ENCODE measurements at places on chromosomes 5 and 9.
A peak's percentile ranks its signal among the peaks of the same experiment; 100 is the strongest.

- no peak for DNase-seq
Measured at GRCh38 chr5:79225026-79225425, 10.9 kb upstream of the JMY start.

DNA sequence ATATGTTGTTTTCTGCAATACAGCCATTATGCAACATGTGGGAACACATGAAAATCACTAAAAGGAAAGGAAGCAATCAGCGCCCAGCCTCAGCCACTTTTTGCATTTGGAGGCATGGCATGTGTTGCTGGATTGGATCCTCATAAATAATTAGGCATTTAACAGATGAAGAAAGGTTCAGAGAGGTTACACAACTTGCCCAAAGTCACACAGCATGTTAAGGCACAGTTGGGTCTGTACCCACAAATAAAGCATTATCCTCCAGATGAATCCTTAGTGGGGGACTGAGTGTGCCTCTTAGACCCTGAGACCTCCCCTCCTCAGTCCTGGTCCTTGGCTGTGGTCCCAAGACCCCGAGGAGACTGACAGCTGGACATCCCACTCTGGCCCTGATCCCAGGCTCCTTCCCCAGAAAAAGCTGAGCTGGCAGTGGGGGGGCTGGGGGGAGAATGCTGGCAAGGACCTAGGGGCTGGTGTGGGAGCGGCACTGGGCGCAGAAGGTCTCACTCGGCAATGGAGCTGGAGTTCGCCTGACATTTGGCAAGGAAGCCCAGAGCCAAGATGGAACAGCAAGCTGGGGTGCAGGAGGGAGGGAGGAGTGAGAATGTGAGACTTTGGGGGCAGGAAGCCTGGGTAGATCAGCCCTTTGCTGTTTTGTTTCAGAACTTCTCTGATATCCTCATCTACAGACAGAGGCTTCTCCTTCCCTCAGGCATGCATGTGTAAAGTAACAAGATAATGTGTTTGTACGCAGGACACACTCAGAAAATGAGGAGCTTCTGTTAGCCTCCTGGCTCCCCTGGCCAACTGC lies 6.9 kb upstream of the AKNA start:
- DNase-seq, result peak; percentile 63

DNA sequence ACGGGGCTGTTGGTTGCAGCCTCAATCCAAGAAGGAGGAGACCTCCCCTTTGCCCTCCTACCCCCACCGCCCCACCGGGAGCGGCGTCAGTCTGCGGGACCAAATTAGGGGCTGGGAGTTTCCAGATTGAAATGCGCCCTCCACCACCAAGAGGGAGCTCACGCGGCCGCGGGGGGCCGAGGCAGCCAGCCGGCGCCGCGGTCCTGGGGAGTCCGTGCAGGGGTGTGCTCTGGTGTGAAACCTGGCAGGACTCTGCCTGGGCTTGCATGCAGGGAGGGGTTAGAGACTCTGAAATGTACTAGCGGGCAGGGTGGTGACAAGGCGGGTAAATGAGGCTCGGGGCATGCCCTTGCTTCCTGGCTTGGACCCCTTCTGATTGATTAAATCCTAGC lies 989 bp upstream of the FBN2 start:
- peak; percentile 67 for DNase-seq

DNA sequence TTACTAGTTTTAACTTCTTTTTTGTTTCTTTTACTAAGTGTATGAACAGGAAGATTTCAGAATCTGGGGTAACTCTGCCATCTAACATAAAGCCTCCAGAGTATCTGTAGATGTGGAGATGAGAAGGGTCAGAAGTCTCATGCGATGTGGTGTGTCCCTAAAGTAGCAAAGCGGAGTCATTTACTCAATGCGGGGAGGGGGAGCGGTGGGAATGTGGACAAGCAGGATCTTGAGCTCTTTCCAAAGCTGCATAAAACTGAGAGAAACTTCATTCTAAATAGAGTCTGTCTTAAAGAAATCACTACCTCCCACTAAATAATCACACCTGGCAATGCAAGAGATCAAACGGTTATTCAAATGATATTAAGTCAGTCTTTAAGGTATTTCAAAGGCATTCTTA lies 92.4 kb downstream of the MED27 start:
- no peak for DNase-seq

GRCh38 chr5:145562931-145563330 lies 272.2 kb downstream of the PRELID2 start:
- DNase-seq, result no peak

DNA sequence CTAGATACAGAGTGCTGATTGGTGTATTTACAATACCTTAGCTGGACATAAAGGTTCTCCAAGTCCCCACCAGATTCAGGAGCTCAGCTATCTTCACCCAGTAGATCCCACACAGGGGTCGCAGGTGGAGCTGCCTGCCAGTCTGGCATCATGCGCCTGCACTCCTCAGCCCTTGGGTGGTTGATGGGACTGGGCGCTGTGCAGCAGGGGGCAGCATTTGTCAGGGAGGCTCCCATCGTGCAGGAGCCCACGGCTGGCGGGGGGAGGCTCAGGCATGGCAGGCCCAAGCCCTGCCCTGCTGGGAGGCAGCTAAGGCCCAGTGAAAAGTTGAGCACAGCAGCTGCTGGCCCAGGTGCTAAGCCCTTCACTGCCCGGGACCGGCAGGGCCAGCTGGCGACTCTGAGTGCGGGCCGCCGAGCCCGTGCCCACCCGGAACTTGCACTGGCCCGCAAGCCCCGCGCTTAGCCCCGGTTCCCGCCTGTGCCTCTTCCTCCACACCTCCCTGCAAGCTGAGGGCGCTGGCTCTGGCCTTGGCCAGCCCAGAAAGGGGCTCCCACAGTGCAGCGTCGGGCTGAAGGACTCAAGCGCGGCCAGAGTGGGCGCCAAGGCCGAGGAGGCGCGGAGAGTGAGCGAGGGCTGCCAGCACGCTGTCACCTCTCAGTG lies 314.1 kb upstream of the ATP10B start:
- no peak for DNase-seq

- no peak for DNase-seq
Measured at GRCh38 chr5:123937230-123937629, 425.3 kb downstream of the CSNK1G3 start.

DNA sequence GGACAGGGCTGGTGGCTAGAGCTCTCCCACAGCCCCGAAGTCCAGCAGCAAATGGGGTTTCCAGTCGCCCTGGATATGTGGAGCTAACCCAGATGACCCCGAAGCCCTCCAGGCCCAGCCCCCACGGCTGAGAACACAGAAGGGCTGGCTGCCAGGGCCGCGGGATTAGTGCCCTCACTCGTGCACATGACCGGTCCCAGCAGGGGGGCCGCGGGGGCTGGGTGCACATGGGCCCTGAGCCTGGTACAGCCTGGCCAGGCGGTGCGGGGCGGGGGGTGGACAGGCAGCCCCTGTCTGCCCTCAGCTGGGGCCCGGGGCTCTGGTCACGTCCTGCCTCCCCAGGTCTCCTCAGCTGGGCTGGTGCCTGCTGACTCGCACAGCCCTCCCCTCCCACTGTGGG lies 5.9 kb downstream of the SSNA1 start:
- no peak for DNase-seq

DNA sequence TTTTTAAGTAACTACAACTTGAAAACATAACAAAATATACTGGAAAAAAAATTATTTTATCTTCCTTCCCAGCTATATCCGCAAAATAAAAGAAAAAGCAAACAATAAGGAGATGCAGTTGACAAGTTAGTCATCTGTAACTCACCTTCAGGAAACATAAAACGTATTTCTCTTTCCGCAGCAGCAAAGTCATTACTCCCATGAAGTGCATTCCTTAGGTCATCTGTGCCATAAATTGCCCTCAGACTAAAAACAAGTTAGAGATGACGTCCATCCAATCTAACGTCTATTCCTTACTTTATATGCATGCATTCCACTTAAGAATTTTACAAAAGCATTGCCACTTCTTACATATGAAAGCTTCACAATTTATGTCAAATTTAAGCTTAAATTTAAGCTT lies 10.9 kb downstream of the NME5 start:
- DNase-seq, result no peak

GRCh38 chr9:89477811-89478630 lies 19.9 kb downstream of the SEMA4D start:
- DNase-seq, result peak; percentile 59

- peak; percentile 76 for DNase-seq
Measured at GRCh38 chr5:113250341-113250953, 184.3 kb downstream of the TSSK1B start.

All from right hindlimb (tissue), 1 donor.